ENCODE measurements at places on chromosomes 7 and 10.

GRCh38 chr7:108103558-108104298 lies 26.4 kb downstream of the LAMB4 start:
- no peak for DNase-seq

DNA sequence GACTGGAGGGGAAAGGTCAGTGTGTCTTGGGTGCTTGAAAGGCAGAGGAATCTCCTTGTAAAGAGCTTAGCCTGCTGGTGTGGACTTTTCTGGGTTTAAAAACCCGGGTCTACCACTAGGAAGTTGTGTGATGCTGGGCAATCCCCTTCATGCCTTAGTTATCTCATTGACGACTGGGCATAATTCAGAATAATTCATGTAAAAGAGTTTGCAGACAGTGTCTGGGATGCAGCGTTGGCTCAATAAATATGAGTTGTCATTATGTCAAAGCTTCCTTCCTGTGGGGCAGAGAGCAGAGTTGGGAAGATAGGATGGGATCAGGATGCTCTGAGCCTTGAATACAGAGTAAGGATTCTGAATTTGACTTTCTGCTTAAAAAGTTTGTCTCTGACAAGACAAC lies 196.4 kb downstream of the ADRA2A start:
- no peak for DNase-seq

DNA sequence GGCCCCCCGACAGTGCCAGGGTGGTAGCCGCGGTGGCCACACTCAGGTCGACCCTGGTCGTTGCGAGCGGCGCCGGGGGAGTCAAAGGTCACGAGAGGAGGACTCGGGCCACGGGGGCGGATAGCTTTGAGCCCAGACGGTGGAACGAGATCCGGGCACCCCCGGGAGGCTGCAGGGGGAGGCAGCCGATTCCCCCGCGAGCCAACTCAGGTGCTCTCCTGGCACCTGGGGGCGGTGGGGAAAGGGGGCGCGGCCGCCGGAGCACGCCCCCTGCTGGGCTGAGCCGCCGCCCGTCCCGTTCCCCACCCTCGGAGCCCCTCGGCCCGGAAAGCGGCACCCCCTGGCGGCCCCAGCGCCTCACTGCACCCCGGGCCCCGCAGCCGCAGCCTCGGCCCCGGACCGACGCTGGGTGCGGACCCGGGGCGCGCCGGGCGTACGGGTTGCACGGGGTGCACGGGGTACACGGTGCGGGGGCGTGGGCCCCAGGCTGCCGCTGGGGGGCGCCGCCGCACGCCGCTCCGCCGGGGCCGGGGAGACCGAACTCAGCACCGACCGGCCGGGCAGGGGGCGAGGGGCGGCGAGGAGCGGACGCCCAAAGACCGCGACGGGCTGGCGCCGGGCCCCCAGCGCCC lies 521 bp upstream of the NYAP1 start:
- peak; percentile 80 for DNase-seq

DNA sequence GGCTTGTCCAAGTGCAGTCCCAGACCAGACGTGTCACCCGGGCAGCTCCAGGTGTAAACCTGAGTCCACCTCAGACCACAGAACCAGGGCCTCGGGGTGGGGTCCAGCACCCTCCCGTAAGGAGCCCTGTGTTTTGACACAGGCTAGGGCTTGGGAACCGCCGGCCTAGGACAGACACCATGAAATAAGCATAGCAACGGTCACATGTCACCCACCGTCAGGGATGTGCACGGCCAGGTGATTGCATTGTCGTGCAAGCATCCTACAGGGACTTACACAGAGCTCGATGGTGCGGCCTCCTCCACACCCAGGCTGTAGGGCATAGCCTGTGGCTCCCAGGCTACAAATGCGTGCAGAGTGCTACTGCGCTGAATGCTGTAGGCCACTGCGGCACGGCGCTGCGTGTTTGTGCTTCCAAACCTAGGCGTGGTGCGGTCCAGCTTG lies 10.6 kb downstream of the ZFAND2A start:
- DNase-seq, result no peak

- DNase-seq, result no peak
These were observed 11.3 kb upstream of the TRDMT1 start for GRCh38 chr10:17212802-17213221.

GRCh38 chr10:101062232-101063049 lies 652 bp downstream of the KAZALD1 start:
- DNase-seq, result peak; percentile 67

DNA sequence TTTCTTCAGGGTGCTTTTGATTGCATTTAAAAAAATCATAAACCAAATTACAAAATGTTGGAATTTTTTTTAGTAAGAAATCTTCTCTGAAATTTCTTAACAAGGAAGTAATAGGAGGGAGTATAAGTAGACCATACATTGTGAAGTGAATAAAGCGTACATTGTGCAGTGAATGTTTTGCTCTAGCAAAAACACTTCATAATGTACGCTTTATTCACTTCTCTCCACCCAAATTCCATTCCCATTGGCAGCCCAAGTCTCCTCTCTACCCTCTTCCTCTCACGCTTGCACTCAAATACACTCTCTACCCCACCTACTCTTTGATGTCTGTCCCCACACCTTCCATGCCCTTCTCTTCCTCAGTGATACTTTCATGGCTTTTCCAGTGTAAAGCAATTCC lies 241.0 kb downstream of the PPP1R3A start:
- no peak for DNase-seq

DNA sequence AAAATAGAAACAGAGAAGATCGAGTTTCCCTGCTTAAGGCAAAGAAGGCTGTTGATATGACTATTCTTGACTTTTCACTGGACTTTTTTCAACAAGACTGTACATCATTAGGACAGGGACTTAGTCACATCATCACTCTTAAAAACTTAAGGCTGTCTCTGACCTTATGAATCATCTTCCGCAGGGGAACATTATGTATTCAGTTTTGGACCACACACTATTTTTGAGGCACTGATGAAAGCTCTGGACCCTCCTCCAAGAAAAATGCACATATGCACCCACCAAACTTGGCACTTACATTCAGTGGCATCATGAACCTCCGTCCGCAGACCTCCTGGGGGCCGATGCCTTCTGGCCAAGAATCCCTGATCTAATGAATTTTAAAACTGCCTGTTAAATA lies 96.4 kb downstream of the CALD1 start:
- DNase-seq, result no peak

- no peak for DNase-seq
These were observed 741.2 kb upstream of the ZWINT start for GRCh38 chr10:57102236-57102635.

GRCh38 chr7:117951285-117951684 lies 78.0 kb upstream of the CTTNBP2 start:
- no peak for DNase-seq

- DNase-seq, result no peak
These were observed 6.6 kb downstream of the CPA2 start for GRCh38 chr7:130273081-130273932.

- no peak for DNase-seq
These were observed 14.3 kb upstream of the CUL1 start for GRCh38 chr7:148684289-148684830.

DNA sequence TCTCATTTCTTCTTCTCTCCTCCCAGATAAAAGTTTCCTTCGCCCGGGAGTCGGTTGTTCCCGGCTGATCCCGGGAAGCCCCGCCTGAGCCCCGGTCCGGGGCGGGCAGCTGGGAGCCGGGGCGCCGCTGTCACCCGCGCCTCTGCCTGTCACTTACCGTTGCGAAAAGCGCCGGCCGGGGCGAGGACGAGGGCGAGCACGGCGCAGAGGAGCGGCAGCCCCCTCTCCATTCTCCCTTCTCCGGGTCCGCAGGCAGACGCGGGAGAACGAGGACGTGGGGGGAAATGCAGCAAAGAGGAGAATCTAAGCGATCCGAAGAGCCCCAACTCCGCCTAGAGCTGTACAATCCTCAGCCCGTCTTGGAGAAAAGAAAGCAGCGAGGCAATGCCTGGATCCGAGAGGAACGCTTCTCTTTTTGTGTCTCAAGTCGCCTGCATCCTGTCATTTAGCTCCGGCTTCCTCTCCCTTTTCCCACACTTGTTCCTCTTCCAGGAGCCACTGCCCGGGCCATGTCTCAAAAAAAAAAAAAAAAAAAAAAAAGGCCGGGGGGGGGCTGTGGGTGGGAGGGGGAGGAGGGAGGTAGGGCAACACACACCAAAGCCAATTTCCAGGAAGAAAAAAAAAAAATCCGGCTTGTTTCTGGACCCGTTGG lies at the start of gene NRP1:
Gene NRP1, minus strand, starts transcription at position 515 of the 652 bp plus-strand sequence. Its CDS starts 285 bp downstream, at position 230.
- peak; percentile 32 for DNase-seq

- no peak for DNase-seq
These were observed 1.2 kb downstream of the GRK5 start for GRCh38 chr10:119208553-119208940.

- no peak for DNase-seq
These were observed 491.4 kb downstream of the PLXNA4 start for GRCh38 chr7:132084776-132085388.

GRCh38 chr7:6705959-6706665 lies 635 bp downstream of the ZNF12 start:
- DNase-seq, result peak; percentile 16

All from transverse colon (tissue), 4 donors.